ENCODE measurements at places on chromosomes 3 and 15.

DNA sequence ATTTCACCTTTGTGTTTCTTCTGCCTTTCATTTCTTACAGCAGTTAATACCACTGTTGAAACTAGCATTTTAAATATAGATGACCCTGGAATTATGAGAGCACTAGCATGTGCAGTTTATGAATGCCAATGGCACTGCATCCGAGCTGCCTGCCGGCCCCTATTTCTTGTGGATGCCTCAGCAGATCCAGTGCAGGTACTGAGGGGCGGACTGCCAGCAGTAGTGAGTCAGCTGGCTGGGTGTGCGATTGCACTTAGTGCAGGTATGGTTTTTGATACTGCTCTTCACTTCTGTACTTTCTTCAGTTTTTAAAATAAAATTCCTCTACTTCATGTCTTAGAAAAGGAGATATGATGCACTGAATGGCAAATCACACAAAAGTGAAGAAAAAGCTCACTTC is 453.0 kb downstream of the DIPK2A start:
- no peak for DNase-seq

DNA sequence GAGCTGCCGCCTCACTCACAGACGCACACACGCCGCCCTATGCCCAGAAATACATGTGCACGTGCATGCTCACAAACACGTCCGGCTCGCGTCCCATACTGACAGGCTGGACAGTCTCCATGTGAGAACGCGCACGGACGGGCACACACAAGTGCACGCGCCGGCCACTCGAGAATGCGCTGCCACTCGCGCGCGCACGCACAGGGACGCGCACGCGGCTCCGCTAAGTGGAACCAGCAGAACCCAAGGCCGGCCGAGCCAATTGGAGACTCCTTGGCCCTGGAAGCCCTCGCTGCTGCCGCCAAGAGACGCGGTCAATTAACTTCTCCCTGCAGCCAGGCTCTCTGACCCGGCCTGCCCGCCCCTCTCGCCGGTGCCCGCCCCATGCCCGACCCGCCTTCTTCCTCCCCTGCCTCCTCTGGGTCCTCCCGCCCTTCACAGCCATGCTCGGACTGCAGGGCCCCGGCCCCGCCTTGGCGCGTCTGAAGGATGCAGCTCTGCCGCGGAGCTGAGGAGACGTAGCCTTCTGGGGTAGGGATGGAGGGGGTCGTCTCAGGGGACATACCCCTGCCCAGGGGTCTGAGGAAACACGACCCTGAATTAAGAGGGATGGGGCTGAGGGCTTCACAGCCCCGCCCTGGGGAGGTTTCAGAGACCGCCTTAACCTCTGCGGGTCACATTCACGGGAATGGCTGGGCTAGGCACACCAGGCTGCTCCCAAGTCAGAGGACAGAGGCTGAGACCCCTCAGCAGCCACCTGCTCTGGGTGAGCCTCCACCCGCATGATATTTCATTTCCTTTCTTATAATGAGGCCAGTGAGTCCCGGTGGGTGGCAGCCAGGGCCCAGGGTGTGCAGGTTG is 15.0 kb downstream of the PTH1R start:
- DNase-seq = no peak

- DNase-seq = no peak
Observed at GRCh38 chr15:87570206-87570605, 686.3 kb downstream of the NTRK3 start.

- DNase-seq = no peak
Observed at GRCh38 chr3:45657853-45658252, 31.3 kb upstream of the SACM1L start.

DNA sequence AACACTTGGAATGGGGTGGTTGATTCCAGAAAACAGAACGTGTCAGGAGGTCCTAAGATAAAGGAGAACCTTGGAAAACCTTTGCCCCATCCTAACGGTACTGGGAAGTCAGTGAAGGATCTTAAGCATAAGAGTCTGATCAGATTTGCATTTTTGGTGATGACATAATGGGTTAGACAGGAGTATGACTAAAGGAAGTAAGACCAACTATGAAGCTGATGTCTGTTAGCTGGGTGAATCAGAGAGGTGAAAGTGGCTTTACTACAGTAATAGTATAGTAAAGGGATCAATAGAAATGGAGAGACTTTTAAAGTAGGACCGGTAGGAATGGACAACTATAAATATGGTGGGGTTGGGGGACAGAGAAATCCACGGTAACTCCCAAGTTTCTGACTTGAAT is 12.6 kb downstream of the GTF2A2 start:
- DNase-seq = no peak

GRCh38 chr3:40645883-40646282 is 121.1 kb downstream of the ZNF621 start:
- DNase-seq = no peak

- no peak for DNase-seq
Observed at GRCh38 chr3:101527906-101528305, 14.9 kb upstream of the SENP7 start.

DNA sequence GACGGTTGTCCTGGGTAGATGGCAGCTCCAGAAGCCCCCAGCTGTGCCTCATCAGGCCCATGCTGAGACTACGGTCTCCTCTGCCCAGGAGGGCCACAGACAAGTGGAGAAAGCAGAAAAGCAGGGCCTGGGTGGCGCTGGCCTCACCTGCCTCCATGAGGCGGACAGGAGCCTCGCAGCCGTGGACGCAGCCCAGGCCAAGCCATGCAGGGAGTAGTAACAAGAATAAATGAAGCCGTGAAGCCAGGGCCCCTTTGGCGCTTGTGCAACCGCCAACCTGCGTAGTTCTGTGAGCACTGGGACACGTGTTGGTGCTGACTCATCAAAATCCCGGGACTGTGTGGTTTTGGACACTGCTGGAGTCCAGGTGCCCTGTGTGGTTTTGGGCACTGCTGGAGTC is 12.3 kb upstream of the MUC4 start:
- no peak for DNase-seq

- no peak for DNase-seq
Observed at GRCh38 chr3:11691767-11692531, 48.2 kb upstream of the VGLL4 start.

DNA sequence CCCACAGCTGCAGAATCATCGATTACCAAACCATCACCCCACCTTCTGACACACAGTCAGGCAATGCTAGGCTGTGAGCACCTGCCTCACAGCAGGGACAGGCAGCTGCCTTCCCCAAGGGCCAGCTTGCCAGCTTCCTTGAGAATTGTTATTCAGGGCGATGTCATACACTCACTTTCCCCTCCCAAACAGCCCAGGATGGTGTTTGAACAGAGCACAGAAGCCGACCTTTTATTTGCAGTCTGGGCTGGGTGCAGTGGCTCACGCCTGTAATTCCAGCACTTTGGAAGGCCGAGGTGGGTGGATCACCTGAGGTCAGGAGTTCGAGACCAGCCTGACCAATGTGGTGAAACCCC is 84.5 kb upstream of the HERC1 start:
- no peak for DNase-seq

DNA sequence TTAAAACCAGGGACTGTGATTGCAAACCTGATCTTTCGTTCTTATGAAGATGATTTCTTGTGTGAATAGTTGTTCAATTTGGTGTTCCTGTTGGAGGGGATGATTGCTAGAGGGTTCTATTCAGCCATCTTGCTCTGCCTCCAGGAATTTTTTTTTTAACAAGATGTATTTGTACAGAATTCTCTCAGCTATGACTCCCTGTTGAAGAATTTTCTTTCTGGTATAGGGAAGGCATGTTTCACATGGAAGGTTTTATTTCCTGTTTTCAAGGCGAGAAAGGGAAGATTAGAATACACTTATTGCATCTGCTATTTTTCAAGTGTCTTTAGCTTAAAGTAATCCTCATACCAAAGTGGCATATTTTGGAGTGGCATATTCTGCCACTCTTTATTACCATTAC is 5.6 kb upstream of the LRRC34 start:
- DNase-seq = no peak

- no peak for DNase-seq
Observed at GRCh38 chr3:74599564-74599963, 14.9 kb downstream of the CNTN3 start.

DNA sequence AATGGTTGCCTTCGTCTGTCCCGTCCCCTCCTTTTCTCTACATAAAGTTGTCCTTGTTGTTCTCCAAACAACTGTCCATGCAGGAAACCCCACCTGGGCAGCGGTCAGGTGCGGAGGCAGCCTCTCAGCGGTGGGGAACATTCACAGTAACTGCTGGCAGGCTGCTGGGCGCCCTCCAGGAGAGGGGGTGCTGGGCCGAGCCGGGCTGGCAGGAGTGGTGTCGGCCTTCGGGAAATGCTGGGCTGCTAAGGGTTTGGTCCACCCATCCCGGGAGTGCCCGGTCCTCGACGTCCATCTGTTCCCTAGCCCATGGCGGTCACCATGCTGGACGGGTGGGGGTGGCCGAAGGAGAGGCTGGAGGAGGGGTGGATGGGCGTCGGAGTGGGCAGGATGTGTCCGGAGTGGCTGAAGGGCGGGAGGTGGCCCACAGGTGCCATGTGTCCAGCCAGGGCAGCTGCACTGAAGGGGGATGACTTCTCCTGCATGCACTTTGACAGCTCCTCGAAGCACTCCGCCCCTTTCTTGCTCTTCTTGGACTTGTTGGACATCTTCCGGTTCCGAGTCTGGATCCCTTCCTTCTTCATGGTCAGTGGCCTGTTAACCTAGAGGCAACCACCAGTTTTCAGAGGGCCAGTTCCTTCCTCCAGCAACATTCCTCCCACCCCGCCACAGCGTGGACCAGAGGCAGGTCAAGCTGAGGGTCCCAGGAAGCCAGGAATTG is 12.1 kb downstream of the GATA2 start:
- no peak for DNase-seq

GRCh38 chr3:39188271-39189149 is 3.9 kb downstream of the XIRP1 start:
- no peak for DNase-seq

DNA sequence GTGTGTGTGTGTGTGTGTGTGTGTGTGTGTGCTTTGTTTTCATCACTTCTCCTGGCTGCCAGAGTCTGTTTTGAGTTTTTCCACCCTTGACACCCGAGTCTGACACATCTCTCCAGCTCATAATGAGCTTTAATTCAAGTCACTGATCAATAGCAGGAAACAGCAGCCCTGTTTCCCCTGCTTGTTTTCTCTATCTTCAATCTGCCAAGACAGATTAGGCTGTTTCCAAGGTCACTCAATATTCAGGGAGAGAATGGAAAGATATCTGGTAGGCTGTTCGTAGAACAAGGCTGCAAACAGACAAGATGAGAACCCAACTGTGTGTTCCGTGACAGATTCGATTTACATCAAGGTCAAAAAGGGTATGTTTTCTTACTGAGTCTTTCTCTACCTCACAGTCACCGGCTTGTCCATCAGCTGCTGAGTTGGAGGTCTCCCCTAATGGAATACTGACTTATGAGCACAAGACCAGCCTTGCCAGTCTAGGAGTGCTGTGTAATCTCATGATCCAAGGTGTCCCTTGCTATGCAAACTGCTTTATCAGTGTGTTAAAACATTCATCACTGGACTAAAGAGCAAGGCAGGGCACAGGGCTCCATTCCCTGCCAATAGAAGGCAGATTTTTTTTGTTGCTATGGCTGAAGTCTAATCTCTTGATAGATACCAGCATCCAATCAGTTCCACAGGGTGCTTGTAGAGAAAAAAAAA is 187.9 kb upstream of the LMCD1 start:
- no peak for DNase-seq

DNA sequence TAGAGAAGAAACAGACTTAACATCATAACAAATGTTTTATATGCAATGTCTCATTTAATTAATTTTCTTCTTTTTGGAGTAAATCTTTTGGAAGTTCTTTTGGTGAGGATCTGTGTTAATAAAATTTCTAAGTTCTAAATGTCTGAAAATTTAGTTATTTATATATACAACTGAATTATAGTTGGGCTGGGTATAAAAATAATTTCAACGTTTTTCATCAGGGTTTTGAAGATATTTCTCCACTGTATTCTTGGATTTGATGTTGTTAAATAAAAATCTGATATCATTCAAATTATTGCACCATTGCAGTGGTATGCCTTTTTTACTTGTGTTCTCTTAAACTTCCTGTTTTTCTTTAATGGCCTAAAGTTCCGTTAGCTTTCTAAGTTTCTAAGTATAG is 26.9 kb upstream of the SOX14 start:
- DNase-seq = no peak

GRCh38 chr3:49248840-49249227 is 28.2 kb downstream of the C3orf62 start:
- DNase-seq = no peak

GRCh38 chr3:190575437-190576185 is 61.7 kb downstream of the IL1RAP start:
- no peak for DNase-seq

DNA sequence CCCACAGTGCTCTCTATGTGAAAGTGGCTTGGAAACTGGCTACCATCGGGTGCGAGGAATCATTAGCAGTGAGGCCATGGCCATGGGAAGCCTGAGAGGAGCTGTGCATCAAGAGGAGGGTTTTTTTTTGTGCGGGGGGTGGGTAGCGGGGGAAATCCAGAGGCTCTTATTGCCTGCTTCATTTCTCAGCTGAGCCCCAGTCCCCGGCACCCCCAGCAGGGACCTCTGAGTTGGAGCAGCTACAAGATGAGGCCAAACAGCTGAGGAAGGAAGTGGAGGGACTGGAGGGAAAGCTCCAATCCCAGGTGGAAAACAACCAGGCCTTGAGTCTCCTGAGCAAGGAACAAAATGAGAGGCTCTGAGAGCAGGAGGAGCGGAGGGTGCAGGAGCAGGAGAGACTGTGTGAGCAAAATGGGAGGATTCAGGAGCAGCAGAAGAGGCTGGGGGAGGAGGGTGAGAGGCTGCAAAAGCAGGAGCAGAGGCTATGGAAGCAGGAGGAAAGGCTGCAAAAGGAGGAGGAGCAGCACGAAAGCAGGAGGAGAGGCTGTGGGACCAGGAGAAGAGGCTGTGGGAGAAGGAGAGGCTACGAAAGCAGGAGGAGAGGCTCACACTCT is 76.7 kb downstream of the ADAMTS7 start:
- DNase-seq = no peak

DNA sequence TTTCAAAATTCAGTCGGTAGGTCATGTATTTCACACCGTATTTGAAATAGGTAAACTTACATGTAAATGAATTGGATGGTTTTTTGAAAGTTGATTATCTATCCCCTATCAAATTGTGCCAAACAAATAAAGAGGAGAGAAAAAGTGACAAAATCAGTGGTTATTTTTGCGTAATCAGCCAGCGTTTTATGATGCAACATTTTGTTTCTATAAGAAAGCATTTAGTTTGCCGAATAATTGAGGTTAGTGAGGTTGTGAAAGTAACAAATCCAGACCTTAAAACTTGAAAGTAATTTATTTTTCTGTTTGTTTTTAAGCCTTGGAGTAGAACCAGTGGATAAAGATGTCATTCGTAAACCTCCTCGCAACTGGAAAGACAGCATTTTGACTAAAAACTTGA is 29.3 kb downstream of the ASTE1 start:
- no peak for DNase-seq

GRCh38 chr3:32569540-32570420 is 878 bp downstream of the DYNC1LI1 start:
- peak; percentile 44 for DNase-seq

DNA sequence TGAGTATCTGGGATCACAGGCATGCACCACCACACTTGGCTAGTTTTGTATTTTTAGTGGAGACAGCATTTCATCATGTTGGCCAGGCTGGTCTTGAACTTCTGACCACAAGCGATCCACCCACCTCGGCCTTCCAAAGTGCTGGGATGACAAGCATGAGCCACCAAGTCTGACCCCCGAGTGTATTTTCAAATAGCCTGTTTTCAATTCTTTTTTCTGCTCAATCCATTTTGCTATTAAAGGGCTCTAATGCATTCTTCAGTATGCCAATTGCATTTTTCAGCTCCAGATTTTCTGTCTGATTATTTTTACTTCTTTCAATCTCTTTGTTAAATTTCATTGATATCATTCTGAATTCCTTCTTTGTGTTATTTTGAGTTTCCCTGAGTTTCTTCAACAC is 5.8 kb downstream of the OR5H6 start:
- DNase-seq = no peak

GRCh38 chr15:85353516-85353915 is 26.9 kb upstream of the AKAP13 start:
- DNase-seq = no peak
